Renal pelvis (tissue), 12 donors: ENCODE measurements at places on chromosomes 6 and 20. TPM values are rescaled to one million over a fixed set of nuclear protein-coding genes. Genes with fewer than 3 reads are reported as not detected.

The COL20A1 gene
- 1.1 TPM for polyA plus RNA-seq

DNA sequence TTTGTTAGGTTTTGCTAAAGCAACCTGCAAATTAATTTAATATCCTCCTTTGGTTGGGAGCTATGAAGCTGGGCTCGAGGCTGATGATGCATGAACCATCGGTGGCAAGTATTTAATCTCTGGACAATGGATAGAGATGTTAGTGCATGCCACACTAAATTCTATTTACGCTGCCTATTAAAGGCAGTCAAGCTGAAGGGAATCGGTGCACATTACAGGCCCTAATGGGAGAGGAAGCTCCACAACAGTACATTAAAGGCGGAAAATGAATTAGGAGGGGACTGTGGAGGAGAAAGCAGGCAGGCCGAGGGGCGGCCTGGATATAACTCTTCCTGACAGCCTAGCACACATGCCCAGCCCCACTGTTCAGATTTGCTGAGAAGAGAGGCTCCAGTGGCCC is 132.4 kb upstream of the MAFB start:
- peak; percentile 71 for DNase-seq

DNA sequence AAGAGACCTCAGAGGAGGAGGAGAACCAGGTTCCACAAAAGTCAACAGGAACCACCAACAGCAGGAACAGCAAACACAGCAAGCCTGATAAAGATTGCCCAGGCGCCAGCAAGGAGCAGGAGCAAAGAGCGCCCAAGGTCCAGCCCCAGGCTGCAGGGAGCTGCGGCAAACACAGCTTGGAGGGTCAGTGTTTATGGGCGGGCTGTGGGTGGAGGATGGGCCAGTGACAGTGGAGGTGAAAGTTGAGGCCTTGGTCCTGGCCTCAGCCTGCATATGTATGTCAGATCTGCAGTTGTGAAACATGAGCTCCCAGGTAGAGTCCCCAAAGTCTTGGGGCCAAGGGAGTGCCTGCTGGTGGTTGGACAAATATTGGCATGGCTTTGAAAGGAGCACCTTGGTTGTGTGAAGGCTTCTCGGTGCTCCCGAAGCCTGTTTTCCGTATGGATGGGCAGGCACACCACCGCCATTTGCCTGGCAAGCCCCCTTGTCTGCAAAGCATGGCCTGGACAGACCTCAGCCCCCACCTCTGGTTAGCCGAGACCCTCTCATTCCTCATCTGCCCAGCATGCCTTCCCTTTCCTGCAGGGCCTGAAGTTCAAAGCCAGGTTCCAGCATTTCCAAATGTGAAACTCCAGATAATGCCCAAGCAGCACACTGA is 2.0 kb upstream of the CAPN11 start:
- DNase-seq, result no peak

DNA sequence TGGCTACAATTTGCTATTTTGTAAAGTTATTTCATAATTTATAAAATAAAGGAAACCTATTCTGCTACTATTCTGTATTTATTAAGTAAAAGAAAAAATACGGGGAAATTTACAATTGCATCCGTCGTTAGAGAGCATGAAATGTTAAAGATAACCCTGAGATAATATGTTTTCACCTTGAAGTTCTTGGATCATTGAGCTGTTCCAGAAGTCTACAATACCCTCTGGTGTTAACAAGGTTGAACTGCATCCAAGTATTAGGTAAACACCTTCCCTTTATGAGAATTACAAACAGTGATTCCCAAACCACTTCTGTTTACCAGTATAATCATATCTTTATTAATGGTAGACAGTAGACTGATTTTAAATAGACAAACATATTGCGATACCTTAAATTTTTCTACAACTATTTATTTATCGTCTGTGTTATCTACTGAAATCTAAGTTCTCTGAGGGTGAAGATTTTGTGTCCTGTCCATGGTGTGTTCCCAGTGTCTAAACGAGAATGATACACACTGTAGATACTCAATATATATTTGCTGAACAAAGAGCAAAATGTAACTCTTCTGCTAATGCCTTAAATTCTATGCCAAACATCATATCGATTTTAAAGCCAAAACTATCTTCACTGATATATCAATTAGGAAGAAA is 28.2 kb downstream of the TBC1D32 start:
- peak; percentile 30 for DNase-seq

The SNAP25 gene
- 6.7 TPM for polyA plus RNA-seq
